ENCODE measurements at places on chromosomes 12 and 14.

DNA sequence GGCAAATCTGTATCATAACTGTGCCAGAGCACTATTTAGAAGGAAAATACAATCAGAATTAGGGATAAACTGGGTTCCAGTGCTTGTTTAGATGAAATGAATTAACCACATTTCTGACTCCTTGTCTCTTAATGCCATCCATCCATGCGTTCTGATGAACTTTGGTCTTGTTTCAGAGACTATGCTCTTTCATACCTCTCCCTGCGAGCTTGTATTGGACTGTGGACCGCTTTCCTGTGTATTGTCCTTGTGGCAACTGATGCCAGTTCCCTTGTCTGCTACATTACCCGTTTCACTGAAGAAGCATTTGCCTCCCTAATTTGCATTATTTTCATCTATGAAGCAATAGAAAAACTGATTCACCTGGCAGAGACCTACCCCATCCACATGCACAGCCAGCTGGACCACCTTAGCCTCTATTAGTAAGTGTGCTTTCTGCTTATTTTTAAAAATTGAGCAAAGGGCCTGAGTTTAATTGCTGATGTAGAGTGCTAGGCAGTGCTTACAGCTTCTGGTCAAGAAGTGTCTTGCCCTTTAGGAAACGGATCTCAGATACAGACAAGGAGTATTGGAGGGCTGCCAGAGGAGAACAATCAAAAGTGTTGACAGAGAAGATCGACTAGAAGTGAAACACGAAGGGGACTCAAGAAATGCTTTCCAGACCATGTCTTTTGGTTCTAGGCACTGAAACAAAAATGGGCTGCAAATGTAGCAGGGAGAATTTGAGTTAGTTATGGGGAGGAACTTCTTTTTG lies 46.7 kb downstream of the SLC4A8 start:
- DNase-seq, result no peak

DNA sequence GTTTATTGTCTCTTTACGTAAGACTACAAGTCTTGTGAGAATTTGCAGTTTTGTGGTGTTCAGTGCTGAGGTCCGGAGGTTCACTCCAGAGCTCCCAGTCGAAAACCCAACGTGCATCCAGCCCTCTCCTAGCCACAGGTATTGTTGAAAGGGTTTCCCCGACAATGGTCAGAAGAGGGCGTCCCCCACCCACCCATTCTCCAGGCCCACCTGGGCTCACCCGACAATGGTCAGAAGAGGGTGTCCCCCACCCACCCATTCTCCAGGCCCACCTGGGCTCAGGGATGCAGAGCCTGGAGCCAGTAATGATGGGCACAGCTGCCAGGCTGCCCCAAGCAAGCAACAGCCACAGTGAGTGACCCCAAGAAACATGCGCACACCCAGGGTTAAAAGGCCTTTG lies 126.8 kb upstream of the EVL start:
- DNase-seq, result no peak

DNA sequence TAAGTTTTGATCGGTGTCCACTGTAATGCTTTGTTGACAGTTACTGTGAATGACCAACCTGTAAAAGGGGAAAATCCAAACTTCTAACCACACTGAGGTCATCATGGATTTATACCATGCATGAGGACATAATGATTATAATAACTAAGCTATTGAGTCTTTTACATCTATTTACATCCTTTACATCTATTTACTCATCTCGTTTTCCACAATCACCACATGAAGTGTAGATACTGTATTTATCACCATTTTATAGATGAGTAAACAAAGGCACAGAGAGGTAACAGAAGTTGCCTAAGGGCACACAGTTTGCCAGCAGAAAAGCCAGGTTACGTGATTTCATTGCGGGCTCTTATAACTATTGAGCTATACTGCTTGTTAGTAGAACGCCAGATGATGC lies 27.9 kb upstream of the EID3 start:
- no peak for DNase-seq

- DNase-seq, result peak; percentile 47
Observed at GRCh38 chr12:98238515-98239130, 276.8 kb upstream of the TMPO start.

GRCh38 chr14:68401855-68402254 lies 391.0 kb downstream of the ZFP36L1 start:
- no peak for DNase-seq

DNA sequence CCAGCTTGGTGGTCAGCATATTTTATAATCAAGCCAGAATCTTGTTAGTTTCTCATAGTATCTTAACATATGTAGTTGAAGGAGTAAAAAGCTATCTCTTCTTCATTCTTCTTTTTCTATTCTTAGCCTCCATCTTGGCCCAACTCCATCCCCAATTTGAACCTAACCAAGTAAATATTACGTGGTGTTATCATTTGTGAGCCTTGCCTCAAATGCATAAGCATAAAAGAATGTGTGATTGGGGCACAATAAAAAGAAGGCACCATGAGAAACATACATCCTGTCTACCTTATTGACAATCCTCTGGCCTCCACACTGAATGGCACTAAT lies 181.4 kb upstream of the BMP4 start:
- peak; percentile 8 for DNase-seq

DNA sequence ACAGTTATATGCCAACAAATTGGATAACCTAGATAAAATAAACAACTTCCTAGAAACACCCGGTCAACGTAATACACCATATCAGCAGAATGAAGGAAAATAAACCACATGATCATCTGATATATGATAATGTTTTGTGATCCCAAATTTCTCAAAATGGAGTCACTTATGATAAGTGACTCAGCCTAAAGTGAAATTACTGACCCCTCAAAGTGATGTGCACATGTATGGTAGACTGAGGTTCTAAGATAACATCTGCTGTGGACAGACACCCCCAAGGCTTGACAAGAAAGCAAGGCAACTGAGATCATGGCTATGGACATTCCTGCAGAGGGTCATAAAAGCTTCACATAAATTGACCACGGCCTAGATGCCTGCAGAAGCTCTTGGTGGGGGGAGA lies 105.1 kb upstream of the DCN start:
- peak; percentile 39 for DNase-seq

DNA sequence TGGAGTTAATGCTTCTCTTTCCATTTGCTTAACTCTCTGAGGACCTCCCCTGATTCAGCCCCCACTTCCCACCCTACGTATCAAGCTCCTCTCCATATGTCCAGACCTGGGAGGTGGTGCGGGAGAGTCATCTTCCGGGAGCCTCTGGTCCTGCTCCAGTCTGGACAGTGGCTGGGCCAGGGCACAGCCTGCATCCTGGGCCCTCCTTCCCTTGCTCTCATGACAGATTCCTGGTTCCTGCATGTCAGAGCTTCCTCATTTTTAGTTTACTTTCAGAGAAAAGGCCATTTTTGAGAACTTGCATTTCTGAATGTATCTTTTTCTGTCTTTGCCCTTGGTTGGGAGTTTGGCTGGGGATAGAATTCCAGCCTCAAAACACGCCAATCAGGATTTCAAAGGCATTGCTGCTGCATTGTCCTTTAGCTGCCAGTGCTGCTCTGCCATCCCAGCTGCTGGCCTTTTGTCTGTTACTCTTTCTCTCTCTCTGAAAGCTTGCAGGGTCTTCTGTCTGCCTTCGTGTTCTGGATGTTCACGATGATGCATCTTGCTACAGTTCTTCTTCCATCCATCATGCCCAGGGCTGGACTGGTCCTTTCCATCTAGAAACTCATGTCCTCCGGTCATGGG lies 54.7 kb downstream of the SLC6A12 start:
- no peak for DNase-seq

- no peak for DNase-seq
Observed at GRCh38 chr12:12467688-12468261, 94.9 kb downstream of the DUSP16 start.

DNA sequence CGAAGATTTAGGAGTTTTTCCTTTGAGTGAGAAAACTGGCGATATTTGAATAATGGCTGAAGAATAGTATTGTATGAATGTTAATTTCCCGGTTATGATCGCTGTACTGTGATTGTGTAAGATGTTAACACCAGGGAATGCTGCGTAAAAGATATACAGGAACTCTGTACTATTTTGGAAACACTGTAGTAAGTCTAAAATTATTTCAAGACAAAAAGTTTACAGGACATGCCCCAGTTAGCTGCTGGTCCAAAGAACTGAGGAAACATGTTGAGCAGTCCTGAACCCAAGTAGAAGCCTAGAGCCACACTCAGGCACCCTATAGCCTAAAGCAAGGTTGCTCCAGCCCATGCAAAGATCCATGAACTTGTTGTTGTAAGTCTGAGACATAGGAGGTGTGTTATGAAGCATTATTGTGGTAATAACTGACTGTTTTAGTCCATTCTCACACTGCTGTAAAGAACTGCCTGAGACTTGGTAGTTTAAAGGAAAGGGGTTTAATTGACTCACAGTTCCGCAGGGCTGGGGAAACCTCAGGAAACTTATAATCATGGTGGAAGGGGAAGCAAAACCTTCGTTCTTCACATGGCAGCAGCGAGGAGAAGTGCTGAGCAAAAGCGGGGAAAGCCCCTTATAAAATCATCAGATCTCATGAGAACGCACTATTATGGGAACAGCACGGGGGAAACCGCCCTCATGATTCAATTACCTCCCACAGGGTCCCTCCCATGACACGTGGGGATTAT lies 99.8 kb upstream of the RESF1 start:
- no peak for DNase-seq

DNA sequence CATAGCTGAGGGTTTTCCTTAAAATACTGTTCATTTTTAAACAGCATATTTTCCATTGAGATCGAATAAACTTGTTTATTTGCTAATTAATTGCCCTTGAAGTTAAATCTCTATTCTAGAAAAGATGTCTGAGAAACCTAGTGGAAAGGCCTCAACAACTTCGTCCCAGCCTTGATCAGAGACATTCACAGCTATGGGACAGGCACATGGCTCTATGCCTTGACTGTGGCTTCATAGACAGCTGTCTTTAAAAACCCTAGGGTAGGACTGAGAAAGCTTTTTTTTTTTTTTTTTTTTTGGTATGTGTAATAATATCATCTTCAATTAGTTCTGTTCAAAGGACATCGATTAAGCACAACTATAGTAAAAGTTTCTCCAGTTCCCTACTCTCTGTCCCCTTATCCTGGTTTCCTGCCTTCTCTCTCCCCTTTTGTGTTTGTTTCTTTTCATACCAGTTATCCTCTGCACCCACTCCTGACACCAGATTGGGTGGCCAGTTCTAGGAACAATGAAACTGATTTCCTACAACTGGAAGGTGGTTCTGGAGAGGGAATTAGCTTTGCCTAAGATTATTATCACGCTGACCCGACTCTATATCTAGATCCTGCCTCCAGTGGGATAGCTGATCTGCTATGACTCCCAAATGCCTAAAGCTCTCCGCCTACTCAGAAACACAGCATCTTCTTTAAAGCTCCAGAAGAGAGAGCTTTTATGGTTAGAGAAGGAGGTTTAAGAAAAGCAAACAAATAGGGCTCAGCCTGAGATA lies 20.3 kb downstream of the SOCS2 start:
- peak; percentile 41 for DNase-seq

DNA sequence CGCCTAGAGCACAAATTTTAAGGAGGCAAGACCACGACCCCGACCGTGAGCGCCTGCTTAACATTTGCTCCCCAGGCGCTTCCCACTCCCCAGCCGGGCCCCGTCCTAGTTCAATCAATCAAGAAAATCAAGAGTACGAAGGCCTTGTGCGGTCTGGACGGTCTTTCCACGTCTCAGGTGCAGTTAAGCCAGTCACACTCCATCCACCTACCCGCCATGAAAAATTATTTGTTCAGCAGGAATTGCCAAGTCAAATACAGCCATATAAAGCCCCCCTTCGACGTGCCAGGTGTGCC lies 603 bp upstream of the LRR1 start:
- DNase-seq, result no peak

DNA sequence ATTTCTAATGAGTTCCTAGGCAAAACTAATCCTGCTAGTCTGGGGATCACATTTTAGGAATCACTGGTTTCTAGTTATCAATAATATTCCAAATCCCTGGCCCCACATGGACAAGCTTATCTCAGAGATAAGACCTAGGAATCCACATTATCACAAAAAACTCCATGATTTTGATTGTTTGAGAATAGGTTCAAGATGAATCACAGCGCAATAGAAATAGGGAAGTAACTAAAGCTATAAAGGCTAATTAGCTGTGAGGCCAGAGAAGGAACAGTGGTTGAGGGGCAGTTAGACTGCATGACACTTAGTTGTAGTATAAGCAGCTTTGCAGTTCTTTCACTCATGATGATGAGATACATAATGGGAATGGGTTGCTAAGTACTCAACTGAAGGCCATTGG lies 13.1 kb upstream of the ATP5F1B start:
- no peak for DNase-seq

GRCh38 chr12:130049666-130050065 lies 112.6 kb upstream of the FZD10 start:
- no peak for DNase-seq

- no peak for DNase-seq
Observed at GRCh38 chr12:110927546-110927945, 7.2 kb upstream of the MYL2 start.
